ENCODE measurements at places on chromosomes 5 and 9.

- no peaks in the 10 kb centered on the region for H3K36me3 ChIP-seq
- H3K27ac ChIP-seq = no peak overlapping the region
- H3K27me3 ChIP-seq = no peaks in the 10 kb centered on the region
- no peaks in the 10 kb centered on the region for H3K4me1 ChIP-seq
- H3K4me3 ChIP-seq = no peak overlapping the region
These were observed 411.2 kb upstream of the CTNND2 start for GRCh38 chr5:12315461-12315860.

DNA sequence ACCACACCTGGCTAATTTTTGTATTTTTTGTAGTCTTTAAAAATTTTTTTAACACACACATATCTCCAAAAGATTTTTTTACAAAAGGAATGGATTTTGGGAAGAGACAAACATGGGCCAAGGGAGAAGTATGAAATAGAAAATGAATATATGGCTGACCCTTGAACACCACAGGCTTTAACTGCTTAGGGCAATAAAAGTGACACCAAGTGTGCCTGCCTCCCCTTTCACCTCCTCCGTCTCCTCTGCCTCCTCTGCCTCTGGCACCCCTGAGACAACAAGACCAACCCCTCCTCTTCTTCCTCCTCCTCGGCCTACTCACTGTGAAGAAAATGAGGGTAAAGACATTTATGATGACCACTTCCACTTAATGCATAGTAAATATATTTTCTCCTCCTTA, 483.9 kb downstream of the KDM4C start:
- H3K27ac ChIP-seq = no peak overlapping the region
- H3K4me3 ChIP-seq = no peak overlapping the region
- no peaks in the 10 kb centered on the region for H3K36me3 ChIP-seq
- no peak for DNase-seq
- peaks cover 9% of the 10 kb centered on the region for H3K27me3 ChIP-seq

GRCh38 chr5:36932056-36932455, 55.5 kb downstream of the NIPBL start:
- no peak overlapping the region for H3K4me3 ChIP-seq
- no peaks in the 10 kb centered on the region for H3K36me3 ChIP-seq
- H3K27me3 ChIP-seq = no peaks in the 10 kb centered on the region
- no peak for DNase-seq
- H3K27ac ChIP-seq = no peak overlapping the region

- no peak for DNase-seq
- no peak overlapping the region for H3K4me3 ChIP-seq
- no peak overlapping the region for H3K27ac ChIP-seq
- H3K27me3 ChIP-seq = no peaks in the 10 kb centered on the region
- peaks cover 4% of the 10 kb centered on the region for H3K36me3 ChIP-seq
- H3K4me1 ChIP-seq = no peaks in the 10 kb centered on the region
These were observed 44.2 kb upstream of the CFAP157 start for GRCh38 chr9:127662617-127663016.

- no peak overlapping the region for H3K4me3 ChIP-seq
- no peaks in the 10 kb centered on the region for H3K27me3 ChIP-seq
- no peaks in the 10 kb centered on the region for H3K36me3 ChIP-seq
- peaks cover 11% of the 10 kb centered on the region for H3K4me1 ChIP-seq
- DNase-seq = no peak
- H3K27ac ChIP-seq = no peak overlapping the region
These were observed 6.5 kb downstream of the SPAAR start for GRCh38 chr9:35915681-35916294.

- H3K27ac ChIP-seq = no peak overlapping the region
- H3K36me3 ChIP-seq = no peaks in the 10 kb centered on the region
- H3K4me1 ChIP-seq = no peaks in the 10 kb centered on the region
- H3K27me3 ChIP-seq = peaks cover 13% of the 10 kb centered on the region
- peak; percentile 37 for DNase-seq
- H3K4me3 ChIP-seq = no peak overlapping the region
These were observed 140.8 kb downstream of the BARX1 start for GRCh38 chr9:93814077-93814956.

GRCh38 chr9:128757602-128758001, 14.1 kb downstream of the ZER1 start:
- no peaks in the 10 kb centered on the region for H3K4me1 ChIP-seq
- DNase-seq = no peak
- H3K4me3 ChIP-seq = no peak overlapping the region
- no peaks in the 10 kb centered on the region for H3K27me3 ChIP-seq
- H3K36me3 ChIP-seq = no peaks in the 10 kb centered on the region

- H3K27ac ChIP-seq = no peak overlapping the region
- no peak for DNase-seq
- no peaks in the 10 kb centered on the region for H3K36me3 ChIP-seq
These were observed 71.6 kb upstream of the FRRS1L start for GRCh38 chr9:109238655-109239054.

DNA sequence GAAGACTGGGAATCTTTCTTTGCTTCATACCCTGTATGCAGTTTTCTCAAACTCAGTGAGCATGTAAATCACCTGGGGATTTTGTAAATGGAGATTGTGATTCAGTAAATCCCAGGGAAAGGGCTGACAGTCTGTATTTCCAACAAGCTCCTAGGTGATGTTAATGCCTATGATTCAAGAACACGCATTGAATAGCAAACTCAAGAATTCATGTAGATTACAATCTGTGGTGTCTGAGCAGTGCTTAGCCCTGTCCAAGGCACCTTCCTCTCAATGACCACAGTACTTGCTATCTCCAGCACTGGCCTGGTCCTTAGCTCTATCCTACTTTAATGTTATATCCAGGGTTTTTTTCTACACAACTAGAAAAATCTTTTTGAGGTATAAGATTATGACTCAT, 721.4 kb upstream of the MEF2C start:
- H3K4me3 ChIP-seq = no peak overlapping the region
- no peaks in the 10 kb centered on the region for H3K27me3 ChIP-seq
- no peak overlapping the region for H3K27ac ChIP-seq

GRCh38 chr9:114289106-114289505, 33.8 kb upstream of the ORM1 start:
- H3K4me1 ChIP-seq = peaks cover 3% of the 10 kb centered on the region
- no peak overlapping the region for H3K4me3 ChIP-seq
- no peaks in the 10 kb centered on the region for H3K36me3 ChIP-seq
- no peak overlapping the region for H3K27ac ChIP-seq
- no peak for DNase-seq

DNA sequence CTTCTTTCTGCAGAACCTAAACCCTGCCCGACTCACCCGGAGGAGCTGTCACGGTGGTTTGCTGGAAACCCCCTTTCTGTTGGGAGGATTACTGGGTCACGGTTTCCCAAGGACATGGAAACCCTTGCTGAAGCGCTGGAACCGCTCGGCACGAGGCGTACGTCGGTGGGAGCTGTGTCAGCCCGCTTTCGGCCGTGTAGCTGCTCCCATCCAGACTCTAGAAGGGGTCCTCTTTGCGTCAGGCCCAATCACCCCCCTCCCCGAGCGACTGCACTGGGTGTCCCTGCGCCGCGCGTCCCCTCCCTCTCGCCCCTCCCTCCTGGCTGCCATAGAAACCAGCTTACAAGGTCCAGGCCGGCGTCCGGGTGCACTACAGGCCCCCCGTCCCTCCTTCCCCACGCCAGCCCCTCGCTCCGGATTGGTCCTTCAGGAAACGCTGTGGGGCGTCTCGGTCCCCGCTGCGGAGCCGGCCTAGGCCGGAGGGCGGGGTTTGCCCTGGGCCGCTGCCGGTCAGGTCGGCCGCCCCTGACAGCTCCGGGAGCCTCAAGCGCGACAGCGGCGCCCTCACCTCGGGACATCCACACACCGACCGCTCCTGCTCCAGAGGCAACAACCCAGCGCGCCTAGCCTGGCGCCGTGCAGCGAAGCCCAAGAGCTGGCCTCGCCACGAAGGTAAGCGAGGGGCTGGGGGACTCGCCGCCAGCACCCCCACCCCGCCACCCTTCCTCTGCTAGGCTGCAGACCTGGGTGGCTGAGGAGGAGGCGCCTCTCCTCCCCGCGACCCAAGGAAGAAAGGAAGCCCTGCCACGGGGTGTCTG, at the start of gene NIM1K:
Gene NIM1K (plus strand): TSS at position 486 of the 818 bp plus-strand sequence. CDS start 53,551 bp downstream, outside the sequence.
- DNase-seq = peak; percentile 85
- H3K4me3 ChIP-seq = peak within 1 kb of the TSS; percentile 86
- H3K4me1 ChIP-seq = peaks cover 31% of the 10 kb centered on the region
- H3K27ac ChIP-seq = peak within 1 kb of the TSS; percentile 86
- H3K36me3 ChIP-seq = peaks cover 4% of the 10 kb centered on the region

GRCh38 chr9:253539-253938, 38.9 kb downstream of the DOCK8 start:
- peaks cover 12% of the 10 kb centered on the region for H3K36me3 ChIP-seq
- peaks cover 5% of the 10 kb centered on the region for H3K27me3 ChIP-seq
- peaks cover 20% of the 10 kb centered on the region for H3K4me1 ChIP-seq
- H3K27ac ChIP-seq = no peak overlapping the region
- no peak overlapping the region for H3K4me3 ChIP-seq

DNA sequence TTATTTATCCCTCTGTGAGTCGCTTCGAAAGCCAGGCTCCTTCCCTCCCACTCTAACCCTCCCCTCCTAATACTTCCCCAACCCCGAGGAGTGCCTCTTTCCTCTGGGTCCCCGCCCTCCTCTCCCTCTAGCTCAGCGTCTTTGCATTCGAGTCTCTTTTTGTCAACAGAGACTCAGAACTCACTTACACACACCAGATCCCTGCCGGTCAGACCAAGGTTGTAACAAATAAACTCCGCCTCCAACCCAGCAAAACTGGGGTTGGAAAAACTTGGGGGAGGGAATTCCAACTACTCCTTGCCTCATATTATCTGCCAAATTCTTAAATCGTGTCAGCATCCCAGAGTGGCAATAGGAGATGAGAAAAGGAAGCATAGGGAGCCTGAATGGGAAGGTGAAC, at the start of gene HTR1A:
Gene HTR1A (minus strand): TSS at position 167 of the 400 bp plus-strand sequence. CDS start 726 bp downstream, outside the sequence.
- peaks cover 3% of the 10 kb centered on the region for H3K36me3 ChIP-seq
- no peak within 1 kb of the TSS for H3K27ac ChIP-seq
- no peak for DNase-seq
- H3K4me3 ChIP-seq = no peak within 1 kb of the TSS
- peaks cover 14% of the 10 kb centered on the region for H3K27me3 ChIP-seq

DNA sequence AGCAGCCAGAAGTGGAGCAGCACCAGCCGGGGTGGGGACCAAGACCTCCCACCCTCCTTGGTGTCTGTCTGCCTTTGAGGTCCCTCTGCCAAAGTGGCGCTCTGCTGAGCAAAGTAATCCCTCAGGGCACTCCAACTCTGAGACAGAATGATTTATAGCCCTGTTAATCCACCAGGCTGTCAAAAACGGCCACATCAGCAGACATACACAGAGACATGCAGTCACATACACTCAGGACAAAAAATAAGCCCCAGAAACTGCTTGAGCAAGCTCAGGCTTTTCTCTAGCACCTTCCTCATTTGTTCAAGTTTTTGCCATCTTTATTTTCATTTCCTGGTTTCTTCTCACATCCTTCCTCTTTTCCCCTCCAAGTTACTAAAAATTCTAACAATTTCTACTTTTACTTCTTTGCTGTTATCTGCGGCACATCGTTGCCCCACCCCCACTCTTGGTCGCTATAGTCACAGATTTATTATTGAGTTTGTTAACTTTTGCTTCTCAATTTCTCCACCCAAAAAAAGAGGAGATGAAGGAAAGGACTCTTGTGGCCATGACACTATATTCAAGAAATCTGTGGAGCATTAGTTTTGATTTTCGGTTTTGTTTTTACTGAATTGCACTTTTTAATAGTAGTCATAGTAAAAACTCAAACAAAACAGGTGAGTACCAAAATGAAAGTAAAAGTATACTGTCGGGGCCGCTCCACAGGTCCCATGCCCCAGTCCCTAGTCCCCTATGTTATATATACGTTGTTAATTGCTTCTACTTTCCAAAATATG, 17.4 kb upstream of the ADRB2 start:
- peak overlapping the region; percentile 80 for H3K27ac ChIP-seq
- DNase-seq = peak; percentile 84
- H3K4me1 ChIP-seq = peaks cover 38% of the 10 kb centered on the region
- peak overlapping the region; percentile 82 for H3K4me3 ChIP-seq
- H3K36me3 ChIP-seq = no peaks in the 10 kb centered on the region

GRCh38 chr9:135732569-135733257, 30.7 kb downstream of the KCNT1 start:
- H3K27ac ChIP-seq = no peak overlapping the region
- H3K4me1 ChIP-seq = no peaks in the 10 kb centered on the region
- no peaks in the 10 kb centered on the region for H3K36me3 ChIP-seq

DNA sequence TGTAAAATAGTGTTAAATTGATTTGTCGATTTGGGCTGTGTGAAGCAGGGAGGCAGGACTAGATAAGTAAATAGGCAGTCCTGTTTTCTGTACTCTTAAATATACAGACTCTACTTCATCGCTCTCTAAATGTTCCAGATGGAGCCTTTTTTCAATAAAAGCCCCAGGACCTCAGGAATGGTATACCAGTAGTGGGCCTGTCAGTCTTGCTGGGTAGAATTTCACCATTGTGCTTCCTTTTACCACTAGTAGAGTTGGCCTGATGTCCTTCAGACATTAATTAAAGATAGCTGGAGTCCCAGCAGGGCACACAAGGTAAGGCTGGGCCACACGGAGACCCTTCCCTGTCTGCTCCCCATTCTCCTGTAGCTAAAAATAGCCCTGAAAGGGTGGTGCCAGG, 6.0 kb downstream of the SNX18 start:
- H3K4me3 ChIP-seq = no peak overlapping the region
- H3K27me3 ChIP-seq = no peaks in the 10 kb centered on the region
- H3K36me3 ChIP-seq = peaks cover 29% of the 10 kb centered on the region
- H3K27ac ChIP-seq = no peak overlapping the region
- no peak for DNase-seq

DNA sequence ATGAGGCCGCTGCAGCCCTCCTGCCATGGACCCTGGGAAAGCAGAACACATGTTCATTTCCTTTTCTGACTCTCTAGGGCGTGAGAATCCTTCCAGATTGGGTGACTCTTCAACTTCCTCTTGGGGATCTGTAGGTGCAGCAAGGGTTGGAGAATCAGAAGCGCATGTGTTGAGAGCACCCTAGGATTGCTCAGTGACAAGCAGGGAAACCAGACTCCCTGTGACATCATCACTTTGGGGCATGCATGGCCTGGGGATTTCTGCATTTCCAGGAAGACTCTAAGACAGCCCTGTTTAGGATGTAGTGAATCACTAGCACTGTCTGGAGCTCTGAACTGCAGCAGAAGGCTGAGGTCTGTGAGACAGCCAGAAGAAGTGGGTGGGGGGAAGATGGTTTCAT, 15.1 kb upstream of the LCP2 start:
- peak; percentile 86 for DNase-seq
- peaks cover 48% of the 10 kb centered on the region for H3K4me1 ChIP-seq
- H3K36me3 ChIP-seq = no peaks in the 10 kb centered on the region
- peak overlapping the region; percentile 76 for H3K4me3 ChIP-seq

GRCh38 chr5:167208911-167209310, 1082.5 kb upstream of the WWC1 start:
- no peaks in the 10 kb centered on the region for H3K27me3 ChIP-seq
- no peaks in the 10 kb centered on the region for H3K36me3 ChIP-seq
- H3K4me1 ChIP-seq = no peaks in the 10 kb centered on the region
- no peak overlapping the region for H3K4me3 ChIP-seq
- DNase-seq = no peak

DNA sequence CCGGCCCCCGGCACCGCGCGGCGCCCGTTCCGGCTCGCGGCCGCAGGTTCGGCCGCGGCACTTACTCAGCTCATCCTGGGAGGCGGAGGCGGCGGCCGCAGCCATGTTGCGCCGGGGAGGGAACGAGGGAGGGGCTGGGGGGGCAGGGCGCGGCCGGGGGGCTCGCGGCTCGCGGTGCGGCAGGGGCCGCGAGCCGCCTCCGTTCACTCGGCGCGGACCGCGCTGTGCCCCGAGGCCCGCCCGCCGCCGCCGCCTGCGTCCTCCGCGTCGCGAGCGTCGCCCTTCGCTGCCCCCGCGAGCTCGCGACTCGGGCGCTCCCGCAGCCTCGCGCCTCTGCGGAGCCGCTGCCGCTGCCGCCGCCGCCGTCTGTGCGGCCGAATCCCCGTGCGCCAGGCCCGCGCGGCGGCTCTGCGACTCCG, 735 bp downstream of the ECPAS start:
- H3K4me1 ChIP-seq = peaks cover 33% of the 10 kb centered on the region
- H3K4me3 ChIP-seq = no peak overlapping the region
- peaks cover 14% of the 10 kb centered on the region for H3K36me3 ChIP-seq
- no peak for DNase-seq
- peaks cover 11% of the 10 kb centered on the region for H3K27me3 ChIP-seq

Data from activated CD4-positive, alpha-beta T cell treated with anti-CD3 and anti-CD28 coated beads, Interleukin-2, amount 10 ng/mL, durations not matched to agents 24 days and 14 days (primary cell).